ENCODE measurements at places on chromosomes 16 and 17.
A peak's percentile ranks its signal among the peaks of the same experiment; 100 is the strongest.

DNA sequence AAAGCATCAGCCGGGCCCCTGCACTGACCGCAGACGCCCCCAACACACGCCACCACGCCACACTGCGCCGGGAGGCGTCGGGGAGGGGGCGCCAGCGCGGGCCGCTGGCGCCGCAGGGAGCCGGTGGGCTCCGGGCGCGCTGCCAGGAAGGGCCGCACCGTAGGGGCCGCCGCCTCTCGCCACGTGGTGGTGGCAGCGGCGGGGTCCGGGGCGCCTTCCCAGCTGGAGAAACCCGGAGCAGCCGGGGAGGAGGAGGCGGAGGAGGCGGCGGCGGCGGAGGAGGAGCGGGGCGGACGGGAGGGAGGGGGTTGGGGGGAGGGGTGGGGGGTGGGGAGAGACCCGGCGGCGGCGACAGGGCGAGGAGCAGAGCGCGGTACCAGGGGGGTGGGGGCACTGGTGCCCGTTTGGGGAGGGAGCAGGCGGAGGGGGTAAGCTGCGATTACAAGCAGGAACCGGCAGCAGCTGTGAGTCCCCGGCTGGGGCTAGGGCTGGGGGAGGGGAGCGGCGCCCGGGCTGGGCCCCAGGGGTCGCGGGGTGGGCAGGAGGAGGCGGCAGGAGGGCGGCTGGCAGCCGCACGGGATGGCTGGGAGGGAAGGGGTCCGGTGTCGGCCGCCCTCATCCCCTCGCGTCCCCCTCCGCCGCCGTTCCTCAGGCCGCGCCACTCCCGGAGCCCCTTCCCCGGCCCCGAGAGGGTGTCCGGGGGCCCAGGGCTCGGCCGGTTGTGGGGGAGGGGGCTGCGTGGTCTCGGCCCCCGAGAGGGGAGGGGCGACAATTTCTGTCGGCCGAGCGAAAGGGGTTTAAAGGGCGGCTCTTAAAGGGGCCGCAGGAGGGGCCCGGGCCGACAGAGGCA lies at the start of gene TBKBP1:
TBKBP1 (plus strand) TSS at position 431 of the 850 bp plus-strand sequence. CDS start 1,952 bp downstream, outside the sequence.
- peak; percentile 70 for DNase-seq

- DNase-seq, result no peak
Observed at GRCh38 chr16:22282254-22282892, 14.8 kb upstream of the POLR3E start.

GRCh38 chr17:51428668-51429495 lies 168.5 kb downstream of the UTP18 start:
- no peak for DNase-seq

DNA sequence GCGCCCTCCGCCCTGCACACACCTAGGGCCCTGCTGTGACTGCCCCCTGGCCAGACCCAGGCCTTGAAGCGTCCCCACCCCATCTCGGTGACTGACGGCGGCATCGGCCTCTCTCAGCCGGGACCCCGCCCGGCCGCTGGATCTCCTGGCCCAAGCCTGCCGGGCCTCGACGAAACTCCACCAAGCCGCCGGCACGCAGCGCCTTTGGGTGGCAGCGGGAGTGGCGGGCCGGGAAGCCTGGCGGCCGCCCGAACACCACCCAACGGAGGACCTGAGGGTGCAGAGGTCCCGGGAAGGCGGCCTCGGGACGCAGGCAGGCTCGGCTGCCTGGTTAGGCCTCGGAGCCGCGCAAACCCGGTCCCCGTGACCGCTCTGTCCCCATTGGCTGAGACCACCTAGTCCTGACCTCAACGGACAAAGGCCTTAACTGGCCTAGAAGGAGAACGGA lies 12.0 kb upstream of the TMEM97 start:
- no peak for DNase-seq

- no peak for DNase-seq
Observed at GRCh38 chr17:39729280-39729851, 966 bp downstream of the MIEN1 start.

GRCh38 chr17:11388054-11388453 lies 147.0 kb downstream of the SHISA6 start:
- no peak for DNase-seq

- DNase-seq, result no peak
Observed at GRCh38 chr17:33090806-33091205, 99.2 kb downstream of the SPACA3 start.

GRCh38 chr17:71632328-71632727 lies 488.5 kb upstream of the SOX9 start:
- DNase-seq, result no peak

DNA sequence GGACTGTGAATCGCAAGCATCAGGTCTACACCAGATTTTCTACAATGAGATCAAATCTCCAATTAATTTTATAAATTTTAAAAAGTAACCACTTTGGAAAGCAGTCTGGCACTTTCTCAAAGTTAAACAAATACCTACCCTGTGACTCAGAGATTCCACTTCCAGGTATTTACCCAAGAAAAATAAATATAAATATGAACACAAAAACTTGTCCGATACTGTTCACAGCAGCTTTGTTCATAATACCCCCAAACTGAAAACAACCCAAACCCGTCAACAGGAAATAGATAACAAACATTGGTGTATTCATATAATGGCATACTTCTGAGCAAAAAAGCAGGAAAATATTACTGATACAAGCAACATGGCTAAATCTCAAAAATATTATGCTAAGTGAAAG lies 12.1 kb downstream of the ZDHHC7 start:
- DNase-seq, result no peak

GRCh38 chr16:56869513-56870275 lies 4.7 kb downstream of the SLC12A3 start:
- peak; percentile 58 for DNase-seq
